ENCODE measurements at places on chromosomes 16 and 17.

DNA sequence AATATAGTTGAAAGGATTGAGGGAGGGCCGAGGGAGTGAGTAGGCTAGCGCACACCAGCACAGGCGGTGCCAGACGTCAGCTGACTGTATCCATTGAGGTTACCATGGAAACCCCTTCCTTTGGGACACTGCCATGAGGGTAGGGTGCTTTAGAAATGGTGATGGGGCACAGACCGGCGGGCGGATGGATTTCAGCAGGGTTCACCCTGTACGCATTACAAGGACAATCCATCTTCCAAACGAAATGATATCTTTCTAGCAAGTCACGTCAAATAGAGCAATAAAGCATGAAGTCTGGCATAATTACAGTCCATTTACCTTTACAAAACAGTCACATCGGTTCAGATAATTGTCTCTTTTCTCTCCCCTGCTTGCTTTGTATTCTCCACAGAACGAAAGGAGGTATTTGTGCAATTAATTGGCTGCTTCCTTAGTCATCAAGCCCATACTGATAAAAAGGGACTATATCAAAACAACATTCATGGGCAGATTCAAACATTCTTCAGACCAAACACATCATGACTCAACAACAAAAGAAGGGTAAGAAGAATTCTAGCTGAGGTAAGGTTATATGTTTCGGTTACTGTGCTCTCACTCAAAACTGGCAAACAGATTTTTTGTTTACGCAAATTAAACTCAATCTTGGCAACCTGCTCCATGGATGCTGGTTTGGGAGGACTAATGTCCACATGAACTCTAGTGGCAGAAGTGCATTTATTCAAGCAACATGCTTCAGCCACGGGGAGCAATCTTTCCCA lies 140.6 kb downstream of the CDK5R1 start:
- DNase-seq: no peak

- peak; percentile 33 for DNase-seq
These were observed 118.0 kb upstream of the ZNF469 start for GRCh38 chr16:88264641-88265285.

DNA sequence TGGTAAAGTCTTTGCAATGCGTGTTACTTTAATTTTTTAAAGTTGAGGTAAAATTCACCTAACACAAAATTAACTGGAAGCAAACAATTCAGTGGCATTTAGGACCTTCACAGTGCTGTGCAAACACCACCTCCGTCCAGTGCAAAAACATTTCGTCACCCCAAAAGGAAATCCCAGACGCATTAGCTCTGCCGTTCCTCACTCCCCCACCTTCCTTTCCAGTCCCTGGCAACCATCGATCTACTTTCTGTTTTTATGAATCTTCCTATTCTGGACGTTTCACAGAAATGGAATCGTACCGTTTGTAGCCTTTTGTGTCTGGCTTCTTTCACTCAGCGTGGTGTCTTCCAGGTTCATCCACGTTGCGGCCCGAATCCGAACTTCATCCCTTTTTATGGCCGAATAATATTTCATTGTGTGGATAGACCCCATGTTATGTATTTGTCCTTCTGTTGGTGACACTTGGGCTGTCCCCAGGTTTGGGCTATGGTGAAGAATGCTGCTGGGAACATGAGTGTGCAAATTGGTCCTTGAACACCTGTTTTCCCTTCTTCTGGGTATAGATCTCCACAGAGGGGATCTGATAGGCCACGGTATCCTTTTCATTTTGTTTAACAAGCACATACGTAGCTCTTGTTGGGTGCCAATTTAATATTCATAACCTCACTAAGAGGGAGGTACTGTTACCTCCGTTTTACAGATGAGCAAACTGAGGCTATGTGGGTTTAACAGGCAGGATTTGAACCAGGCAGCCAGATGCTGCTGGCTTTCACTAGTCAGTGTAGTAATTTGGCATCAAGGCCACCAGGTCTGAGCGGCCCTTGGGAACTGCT lies 232.0 kb upstream of the GSE1 start:
- no peak for DNase-seq

DNA sequence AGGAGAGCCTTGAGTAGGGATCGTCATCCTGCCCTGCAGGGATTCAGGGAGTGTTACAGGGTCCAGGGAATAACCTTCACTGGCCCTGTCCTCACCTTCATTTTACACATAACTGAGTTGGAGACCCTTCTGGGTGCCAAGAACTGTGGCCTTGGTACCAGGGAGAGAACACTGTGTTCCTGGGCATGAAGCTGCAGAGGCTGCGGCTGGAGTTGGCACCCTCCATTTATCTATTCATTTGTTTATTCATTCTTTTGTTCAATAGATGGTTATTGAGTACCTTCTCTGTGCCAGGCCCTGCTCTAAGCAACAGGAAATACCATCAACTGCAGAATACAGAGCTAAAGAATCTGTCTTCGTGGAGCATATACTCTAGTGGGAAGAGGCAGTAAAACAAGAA lies 6.7 kb downstream of the ABCC3 start:
- no peak for DNase-seq

GRCh38 chr16:49458656-49459445 lies 85.2 kb downstream of the C16orf78 start:
- DNase-seq: no peak

DNA sequence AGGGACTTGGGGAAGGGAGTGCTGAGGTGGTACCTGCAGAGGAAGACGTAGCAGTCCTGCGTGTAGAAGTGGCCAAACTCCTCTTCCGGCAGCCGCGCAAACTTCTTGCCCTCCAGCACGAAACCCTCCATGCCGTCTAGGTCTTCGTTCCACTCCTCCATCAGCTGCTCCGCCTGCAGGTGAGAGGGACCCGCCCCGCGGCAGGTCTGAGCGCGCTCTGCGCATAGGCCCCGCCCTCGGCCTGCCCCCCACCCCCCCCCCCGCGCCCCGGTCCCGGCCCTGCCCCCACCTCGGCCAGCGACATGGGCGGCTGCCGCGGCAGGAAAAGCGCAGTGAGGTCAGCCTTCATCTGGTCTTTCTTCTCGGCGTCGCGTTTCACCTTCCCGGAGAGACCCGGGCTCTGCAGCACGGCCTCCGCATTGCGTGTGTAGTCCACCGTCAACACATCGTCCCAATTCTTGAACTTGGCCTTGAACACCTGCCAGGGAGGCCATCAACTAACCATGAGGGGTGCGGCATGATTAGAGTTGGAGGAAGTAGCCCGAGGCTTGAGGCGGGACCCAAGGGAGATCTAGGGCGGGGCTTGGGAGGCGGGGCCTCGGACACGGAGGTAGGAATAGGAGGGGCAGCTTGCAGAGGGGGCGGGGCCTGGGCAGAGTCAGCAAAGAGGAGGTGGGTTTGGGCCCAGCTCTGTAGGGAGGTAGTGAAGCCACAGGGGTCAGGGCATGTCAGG lies 11.5 kb downstream of the FLII start:
- peak; percentile 20 for DNase-seq

- peak; percentile 21 for DNase-seq
These were observed 1.9 kb upstream of the MLLT6 start for GRCh38 chr17:38702916-38703741.

DNA sequence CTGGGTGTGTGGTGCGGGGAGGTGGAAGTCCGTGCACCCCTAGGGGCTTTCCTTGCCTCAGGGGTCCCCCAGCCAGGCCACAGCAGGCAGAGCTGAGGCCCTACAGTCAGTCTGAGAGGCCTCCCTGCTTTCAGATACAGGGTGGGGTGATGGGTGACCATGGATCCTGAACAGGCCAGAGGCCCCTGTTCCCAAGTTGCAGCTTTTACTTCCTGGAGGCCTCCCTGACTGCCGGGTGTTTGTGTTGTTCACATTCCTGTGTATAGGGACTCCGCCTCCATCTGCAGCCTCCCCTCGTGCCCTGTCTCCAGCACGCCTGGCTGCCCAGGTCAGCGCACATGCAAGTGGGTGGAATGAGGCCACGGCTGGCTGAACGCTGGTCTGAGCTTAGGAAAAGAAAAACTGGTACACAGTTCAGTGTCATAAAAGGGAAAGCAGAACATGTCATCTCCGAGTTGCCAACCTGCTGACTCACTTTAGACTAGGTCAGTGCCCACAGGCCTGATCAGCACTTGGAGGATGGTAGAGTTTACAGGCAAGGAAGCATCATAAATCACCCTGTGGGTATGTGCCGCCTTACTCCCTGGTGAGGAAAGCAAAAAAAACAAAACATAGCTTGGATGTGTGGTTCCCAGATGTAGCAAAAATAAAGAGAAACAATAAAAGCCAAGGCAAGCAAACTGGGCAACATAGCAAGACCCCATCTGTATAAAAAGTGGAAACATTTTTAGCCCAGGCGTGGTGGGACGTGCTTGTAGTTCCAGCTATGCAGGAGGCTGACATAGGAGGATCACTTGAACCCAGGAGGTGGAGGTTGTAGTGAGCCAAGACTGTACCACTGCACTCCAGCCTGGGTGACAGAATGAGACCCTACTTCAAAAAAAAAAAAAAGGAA lies 6.2 kb upstream of the SLC7A6 start:
- DNase-seq: no peak

DNA sequence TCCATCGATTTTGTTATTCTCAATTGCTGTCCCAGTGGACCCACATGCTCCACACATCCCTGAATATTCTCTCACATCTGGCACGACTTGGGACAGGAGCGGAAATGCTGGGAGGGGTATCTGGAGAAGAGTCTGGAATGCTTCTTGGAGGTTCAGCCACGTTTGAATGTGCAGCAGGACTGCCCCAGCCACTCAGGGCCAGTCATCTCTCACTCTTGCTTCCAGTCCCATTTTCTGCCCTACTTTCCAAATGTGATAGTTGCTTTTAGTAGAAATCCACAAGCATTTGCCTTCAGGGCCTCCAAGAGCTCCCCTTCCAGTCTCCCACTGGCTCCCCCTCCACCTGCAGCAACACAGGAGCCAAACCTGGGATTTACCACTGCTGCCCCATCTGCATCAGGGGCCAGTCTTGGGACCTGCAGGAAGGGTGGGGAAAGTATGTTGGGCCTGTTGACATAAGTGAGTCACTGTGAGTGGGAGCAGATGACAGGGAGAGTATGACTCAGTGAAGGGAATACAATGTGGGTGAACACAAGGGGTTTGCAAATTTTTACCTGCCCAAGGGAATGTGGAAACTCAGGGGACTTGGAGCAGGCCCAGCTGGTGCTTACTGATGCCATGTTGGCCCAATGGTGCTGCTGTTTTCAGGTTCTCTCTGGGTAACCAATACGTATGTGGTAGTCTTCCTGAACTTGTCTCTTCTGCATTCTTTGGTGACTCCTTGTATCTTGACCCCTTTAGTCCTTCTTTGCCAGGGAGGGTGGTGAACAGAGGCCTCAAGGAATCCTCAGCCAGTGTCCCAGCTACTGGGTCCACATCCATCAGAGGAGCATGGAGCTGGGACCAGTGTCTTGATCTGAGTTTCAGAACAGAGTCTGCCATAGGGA lies 78.8 kb upstream of the CRHR1 start:
- no peak for DNase-seq

GRCh38 chr17:13671771-13672170 lies 70.0 kb upstream of the HS3ST3A1 start:
- DNase-seq: no peak

DNA sequence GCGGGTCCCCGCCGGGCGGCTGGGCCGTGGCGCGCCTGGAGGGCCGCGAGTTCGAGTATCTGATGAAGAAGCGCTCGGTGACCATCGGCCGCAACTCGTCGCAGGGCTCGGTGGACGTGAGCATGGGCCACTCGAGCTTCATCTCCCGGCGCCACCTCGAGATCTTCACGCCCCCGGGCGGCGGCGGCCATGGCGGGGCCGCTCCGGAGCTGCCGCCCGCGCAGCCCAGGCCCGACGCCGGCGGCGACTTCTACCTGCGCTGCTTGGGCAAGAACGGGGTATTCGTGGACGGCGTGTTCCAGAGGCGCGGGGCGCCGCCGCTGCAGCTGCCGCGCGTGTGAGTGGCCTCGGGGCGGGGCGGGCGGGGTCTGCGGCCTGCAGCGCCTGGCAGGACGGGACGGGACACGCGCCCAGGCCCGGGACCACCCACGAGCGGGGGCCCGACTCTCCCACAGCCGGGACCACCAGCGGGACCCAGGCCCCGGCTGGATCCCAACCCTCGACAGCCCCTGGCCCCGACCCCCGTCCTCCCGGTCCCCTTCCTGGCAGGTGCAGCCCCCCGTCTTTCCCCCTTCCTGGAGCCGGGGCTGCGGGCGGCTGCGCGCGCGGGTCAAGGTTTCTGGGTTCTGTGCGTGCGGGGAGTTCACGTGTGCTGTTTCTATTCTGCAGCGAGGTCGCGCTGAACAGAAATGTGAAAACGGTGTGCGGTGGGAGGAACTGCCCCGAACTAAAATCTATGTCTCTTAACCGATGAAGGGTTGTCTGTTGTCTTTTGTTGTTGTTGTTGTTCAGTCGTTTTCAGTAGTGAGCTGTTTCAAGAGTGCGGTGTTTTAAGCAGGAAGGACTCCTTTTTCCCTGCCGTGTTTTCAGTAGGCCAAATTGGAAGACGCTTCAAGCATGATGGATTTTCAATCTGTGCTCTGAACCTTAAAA lies 705 bp downstream of the FOXK2 start:
- peak; percentile 20 for DNase-seq

- DNase-seq: no peak
These were observed at the start of gene MVP for GRCh38 chr16:29820271-29820701. TSS of gene MVP (plus strand) at chr16:29820462. CDS start at chr16:29830550, 10,088 bp downstream.

GRCh38 chr17:47884905-47885730 lies 10.9 kb upstream of the SP2 start:
- no peak for DNase-seq

GRCh38 chr16:58201163-58201562 lies 3.3 kb upstream of the CSNK2A2 start:
- no peak for DNase-seq

- DNase-seq: no peak
These were observed 36.7 kb downstream of the HNF1B start for GRCh38 chr17:37708008-37708615.

- no peak for DNase-seq
These were observed 161.5 kb upstream of the TOX3 start for GRCh38 chr16:52708476-52708875.

- DNase-seq: no peak
These were observed 204.5 kb upstream of the CDH8 start for GRCh38 chr16:62240722-62241121.

DNA sequence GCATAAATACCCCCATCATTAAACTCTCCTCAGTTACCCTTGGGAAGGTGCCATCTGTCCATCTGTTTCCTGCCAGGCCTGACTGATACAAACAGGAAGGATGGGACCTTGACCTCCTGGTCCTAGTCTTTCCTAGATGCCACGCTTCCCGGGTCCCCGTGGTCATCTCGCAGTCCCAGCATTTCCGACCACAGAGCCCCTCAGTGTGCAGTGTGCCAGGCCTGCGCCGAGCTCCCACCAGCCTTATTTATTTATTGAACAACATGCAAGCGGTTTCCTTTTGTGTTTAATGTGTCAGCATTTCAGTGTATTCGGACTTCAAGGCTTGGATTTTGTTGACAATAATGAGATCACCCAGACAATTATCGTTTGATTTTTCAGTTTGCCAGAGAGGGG lies 45.6 kb upstream of the NKD1 start:
- no peak for DNase-seq
